ENCODE measurements at places on chromosomes 1 and 21.

DNA sequence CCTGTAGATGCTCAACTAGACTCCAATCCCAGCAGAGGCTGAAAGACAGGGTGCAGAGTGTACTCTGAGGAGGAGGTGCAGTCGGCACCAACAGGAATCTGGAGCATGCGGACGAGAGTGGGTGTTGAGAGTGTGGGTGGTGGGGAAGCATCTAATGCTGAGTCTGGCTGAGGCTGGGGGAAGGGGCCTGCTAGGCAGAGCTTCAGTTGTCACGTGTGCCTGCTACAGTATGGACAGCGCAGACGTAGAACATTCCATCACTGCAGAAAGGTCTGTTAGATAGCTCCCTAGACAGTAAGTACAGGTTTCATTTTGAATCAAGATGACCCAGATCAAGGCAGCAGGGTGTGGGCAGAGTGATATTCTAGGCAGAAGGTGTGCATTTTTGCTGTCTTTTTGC lies 23.1 kb downstream of the SNAP47 start:
- no peak for DNase-seq

GRCh38 chr1:27643600-27644368 lies 8.8 kb upstream of the FGR start:
- no peak for DNase-seq

DNA sequence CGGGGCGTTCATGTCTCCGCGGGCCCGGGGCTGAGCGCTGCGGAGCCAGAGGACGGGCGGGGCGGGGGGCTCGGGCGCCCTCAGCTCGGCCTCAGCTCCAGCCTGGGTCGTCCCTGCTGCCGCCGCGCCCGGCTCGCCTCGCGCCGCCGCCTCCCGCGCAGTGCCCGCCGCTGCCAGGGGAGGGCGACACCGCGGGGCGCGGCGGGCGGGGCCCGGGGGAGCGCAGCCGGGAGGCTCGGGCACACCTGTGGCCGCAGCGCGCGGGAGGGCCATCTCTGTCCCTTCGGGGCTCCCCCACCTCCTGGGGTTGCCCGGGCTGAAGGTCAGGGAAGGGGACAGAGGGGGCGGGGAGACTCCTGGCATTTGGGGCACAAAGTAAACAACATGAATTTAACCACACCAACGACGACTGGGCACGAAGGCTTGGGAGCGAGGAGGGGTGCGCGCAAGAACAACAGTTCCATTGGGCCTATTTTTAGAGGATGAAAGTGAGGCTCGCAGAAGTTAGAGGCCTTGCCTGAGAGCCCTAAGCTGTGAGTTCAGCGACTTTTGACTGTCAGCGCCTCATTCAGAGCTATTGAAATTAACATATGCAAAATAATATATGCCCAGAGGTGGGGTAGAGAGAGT lies at the start of gene FAM131C:
FAM131C (minus strand) TSS at position 162 of the 630 bp plus-strand sequence. CDS start 209 bp downstream, outside the sequence.
- no peak for DNase-seq

- DNase-seq: no peak
These were observed 119.4 kb downstream of the NEK7 start for GRCh38 chr1:198276241-198276640.

- no peak for DNase-seq
These were observed 54.1 kb downstream of the LDLRAD2 start for GRCh38 chr1:21865943-21866706.

DNA sequence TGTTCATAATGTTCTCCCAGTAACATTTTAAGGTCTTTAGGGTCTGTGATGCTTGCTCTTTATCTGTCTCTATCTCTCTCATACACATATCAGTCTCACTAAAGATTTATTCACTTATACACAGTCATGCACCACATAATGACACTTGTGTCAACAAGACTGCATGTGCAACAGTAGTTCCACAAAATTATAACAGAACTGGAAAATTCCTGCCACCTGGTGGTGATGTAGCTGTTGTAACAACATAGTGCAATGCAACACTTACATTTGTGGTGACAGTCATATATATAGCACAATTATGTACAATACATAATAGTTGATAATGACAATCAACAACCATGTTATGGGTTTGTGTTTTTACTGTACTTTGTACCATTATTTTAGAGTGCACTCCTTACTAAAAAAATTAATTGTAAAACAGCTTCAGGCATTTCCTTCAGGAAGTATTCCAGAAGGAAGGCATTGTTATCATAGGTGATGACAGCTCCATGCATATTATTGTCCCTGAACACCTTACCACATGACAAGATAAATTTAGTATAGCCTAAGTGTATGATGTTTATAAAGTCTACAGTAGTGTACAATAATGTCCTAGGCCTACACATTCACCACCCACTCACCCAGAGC lies 8.1 kb downstream of the TDRD5 start:
- peak; percentile 6 for DNase-seq

GRCh38 chr1:178283409-178283808 lies 189.5 kb downstream of the RASAL2 start:
- no peak for DNase-seq

Data from non-pigmented ciliary epithelial cell (primary cell).